ENCODE measurements at places on chromosomes 16 and 17. TPM values are rescaled to one million over a fixed set of nuclear protein-coding genes. Genes with fewer than 3 reads are reported as not detected.

The GPR142 gene
- total RNA-seq: not detected

The TMEM235 gene
- not detected for total RNA-seq

The ASGR1 gene
- 1.4 TPM for total RNA-seq

The KIF2B gene
- not detected for total RNA-seq

The HS3ST4 gene
- total RNA-seq: not detected

The NOG gene
- 0.38 TPM for total RNA-seq

The ARHGDIG gene
- total RNA-seq: 1.4 TPM

The IGFALS gene
- total RNA-seq: 0.47 TPM

The PLD2 gene
- total RNA-seq: 20.8 TPM

The C17orf100 gene
- 0.82 TPM for total RNA-seq

The DHODH gene
- 4.7 TPM for total RNA-seq

The PABPN1L gene
- total RNA-seq: not detected

The SPN gene
- total RNA-seq: 373 TPM

The TBC1D3L gene
- 1.4 TPM for total RNA-seq

The ST6GALNAC2 gene
- total RNA-seq: not detected

The SPHK1 gene
- total RNA-seq: 8.3 TPM

The DLX4 gene
- total RNA-seq: 1.1 TPM

The SLC38A8 gene
- total RNA-seq: not detected

The MYH1 gene
- total RNA-seq: not detected

The CEMP1 gene
- 0.28 TPM for total RNA-seq

The DCAF7 gene
- total RNA-seq: 72.2 TPM

All from natural killer cell (primary cell).